ENCODE measurements at places on chromosomes 5 and 9.

GRCh38 chr5:132471944-132472343 is 18.6 kb downstream of the IRF1 start:
- peak; percentile 12 for DNase-seq

GRCh38 chr9:100071271-100071670 is 27.5 kb downstream of the ERP44 start:
- DNase-seq = no peak

DNA sequence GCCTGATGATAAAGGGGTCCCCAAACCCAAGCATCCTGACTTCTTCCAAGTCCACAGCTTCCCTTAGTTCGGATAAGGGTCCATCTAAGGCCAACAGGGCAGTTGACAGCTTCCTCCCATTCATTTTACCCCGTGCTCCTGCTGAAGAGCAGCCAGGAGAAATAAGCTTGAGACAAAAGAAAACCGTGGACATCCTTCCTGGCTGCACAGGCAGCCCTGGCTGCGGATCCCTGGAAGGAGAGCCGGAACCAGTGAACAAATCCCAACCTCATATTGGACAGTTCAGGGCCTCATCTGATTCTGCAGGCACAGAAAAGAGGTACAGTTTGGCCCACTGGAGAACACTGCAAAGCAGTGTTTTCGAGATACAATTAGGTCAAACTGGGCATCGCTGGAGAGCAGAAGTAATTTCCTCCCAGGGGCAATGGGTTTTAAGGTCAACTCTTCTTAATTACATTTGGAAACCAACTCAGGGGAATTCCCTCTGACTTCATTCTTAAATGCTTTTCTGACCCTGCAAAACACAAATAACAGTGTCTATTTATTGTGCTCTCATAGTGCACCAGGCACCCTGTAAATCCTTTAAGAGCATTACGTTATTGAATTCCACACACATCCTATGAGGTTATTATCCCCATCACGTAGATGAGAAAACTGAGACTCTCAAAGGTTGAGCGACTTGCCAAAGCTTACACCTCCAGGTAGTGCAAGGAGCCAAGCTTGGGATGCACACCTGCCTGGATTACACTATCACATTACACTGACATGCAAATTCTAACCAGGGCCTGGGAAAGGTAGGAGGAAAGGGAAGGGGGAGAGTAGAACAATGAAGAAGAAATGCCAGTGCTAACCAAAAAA is 21.2 kb downstream of the ADAM19 start:
- DNase-seq = no peak

DNA sequence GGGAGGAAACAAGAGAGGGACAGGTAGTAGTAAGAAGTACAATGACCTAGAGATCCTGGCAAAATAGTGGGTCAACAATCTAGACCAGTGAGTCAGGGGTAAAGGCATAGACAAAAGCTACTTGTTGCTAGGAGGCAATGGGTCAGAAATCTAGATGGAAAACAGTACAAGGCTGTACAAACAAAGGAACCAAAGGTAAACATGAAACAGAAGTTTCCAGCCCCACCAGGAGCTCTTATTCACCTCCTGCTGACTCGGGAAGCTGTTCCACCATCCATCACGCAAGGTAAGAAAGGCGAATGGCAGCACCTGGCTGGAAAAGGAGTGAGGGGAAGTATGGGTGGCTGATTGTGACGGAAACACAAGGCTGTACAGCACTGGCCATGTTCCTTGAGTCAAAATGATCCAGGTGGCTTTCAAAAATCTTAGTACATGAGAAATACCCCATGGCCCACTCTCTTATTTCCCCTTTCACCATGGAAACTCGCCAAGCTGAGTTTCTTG is 70.5 kb upstream of the RAI14 start:
- DNase-seq = no peak

- DNase-seq = peak; percentile 45
These were observed 28.4 kb upstream of the AOPEP start for GRCh38 chr9:94697972-94698581.

DNA sequence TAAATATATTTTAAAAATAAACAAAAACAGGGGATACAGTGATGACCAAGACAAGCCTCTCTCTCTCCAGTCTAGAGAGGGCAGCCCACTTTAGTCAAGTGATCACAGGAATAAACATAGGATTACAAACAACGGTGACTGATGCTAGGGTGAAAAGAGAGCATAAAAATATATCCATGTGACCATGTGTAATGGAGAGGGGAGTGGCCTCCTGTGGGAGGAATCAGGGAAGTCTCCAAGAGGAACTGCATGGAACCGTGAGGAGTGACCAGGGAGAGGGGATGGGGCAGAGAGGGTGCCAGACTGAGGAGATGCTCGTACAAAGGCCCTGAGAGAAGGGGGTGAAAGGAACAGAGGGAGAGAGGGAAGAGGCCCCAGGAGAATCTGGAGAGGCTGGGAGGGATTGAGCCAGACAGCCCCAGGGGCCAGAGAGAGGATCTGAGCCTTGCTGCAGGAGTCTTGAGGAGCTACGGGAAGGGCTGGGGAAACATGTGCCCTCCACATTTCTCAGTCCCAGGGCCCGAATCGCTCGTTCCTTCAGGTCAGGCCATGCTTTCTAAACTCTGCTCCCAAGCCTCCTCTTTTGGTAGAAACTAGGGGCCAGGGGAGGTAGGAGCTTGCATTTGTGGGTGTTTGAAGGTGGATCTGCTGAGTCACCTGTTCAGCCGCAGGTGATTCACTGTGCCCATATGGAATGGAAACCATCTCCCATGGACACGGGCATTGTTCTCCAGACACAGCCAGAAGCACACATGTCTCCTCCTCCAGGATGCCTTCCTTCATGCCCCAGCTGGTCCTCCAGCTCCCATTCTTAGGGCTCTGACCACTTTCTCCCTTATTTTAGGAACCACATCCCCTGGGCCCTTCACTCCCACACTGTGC is 63.8 kb downstream of the PAX5 start:
- DNase-seq = no peak

Data from right hindlimb (tissue), 1 donor.